ENCODE measurements at places on chromosomes 13 and 19.

DNA sequence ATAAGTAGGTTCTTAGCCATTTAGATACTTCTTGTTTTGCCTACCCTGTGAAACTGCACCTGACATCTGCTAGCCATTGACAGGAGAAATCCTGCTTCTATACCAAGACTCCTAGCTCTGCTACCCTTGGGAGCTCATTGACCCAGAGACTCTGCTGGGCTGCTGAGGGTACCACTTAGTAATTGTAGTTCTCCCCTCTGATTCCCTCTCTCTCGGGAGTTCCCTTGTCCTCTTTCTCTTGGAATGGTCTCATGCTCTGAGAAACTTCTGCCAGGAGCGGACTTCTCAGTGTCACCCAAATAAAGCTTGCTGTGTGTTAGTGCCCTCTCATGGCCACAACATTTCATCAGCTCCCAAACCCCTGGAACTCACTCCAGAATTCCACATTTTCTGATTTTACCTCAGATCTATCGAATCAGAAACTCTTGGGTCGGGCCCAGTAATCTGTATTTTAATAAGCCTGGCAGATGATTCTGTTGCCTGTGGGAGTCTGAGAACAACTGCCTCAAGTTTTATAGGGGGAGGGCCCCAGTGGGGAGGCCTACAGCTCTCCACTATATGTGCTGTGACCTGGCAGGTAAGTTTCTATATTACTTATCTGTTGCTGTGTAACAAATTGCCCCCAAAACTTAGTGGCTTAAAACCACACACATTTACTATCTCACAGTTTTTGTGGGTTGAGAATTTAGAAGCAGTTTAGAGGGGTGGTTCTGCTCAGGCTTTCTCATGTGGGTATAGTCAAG lies 221.1 kb downstream of the TDRD3 start:
- no peak for DNase-seq

GRCh38 chr13:28012896-28013295 lies 24.4 kb upstream of the URAD start:
- DNase-seq: no peak

DNA sequence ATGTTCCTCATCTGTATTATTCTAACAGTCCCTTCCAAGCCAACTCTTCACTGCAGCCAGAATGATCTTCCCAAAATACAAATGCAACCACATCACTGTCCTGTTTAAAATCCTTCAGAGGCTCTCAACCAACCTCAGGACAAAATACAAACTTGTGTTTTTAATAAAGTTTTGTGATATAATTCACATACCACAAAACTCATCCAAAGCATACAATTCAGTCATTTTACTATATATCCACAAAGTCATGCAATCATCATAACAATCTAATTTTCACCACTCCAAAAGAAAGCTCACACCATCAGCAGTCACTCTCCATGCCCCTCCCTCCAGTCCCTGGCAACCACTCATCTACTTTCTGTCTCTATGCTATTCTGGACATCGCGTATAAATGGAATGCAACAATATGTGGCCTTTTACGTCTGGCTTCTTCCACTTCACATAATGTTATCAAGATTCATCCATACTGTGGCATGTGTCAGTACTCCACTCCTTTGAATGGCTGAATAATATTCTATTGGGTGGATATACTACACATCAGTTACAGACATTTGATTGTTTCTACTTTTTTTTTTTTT lies 81.7 kb upstream of the DOCK9 start:
- DNase-seq: no peak

- DNase-seq: no peak
Measured at GRCh38 chr13:94710881-94711560, 1.3 kb downstream of the SOX21 start.

- DNase-seq: no peak
Measured at GRCh38 chr19:18297308-18297707, 15.9 kb upstream of the JUND start.

- DNase-seq: no peak
Measured at GRCh38 chr13:50152224-50152623, 137.0 kb downstream of the KCNRG start.

- no peak for DNase-seq
Measured at GRCh38 chr19:42120276-42120980, 11.8 kb downstream of the POU2F2 start.

DNA sequence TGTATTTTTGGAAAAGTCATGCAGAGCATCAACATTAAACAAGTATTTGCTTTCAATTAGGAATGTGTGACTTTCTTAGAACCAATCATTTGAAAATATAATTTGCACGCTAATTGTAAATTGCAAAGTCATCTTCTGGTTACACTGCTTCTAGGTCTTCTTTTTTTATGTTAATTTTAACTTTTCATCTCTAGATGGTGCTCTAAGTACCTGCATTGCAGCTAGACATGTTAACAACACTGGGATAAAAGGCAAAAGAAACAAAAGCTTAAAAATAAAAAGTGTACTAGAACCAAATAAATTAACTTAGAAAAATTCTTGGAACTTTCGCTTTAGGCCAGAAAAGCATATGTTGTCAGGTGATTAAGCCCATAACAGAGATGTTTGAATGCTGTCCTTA lies 2758.2 kb downstream of the PCDH9 start:
- DNase-seq: peak; percentile 9

- DNase-seq: no peak
Measured at GRCh38 chr19:33948651-33949335, 152.1 kb downstream of the KCTD15 start.

GRCh38 chr19:28701491-28701890 lies 511.5 kb downstream of the UQCRFS1 start:
- DNase-seq: peak; percentile 9

GRCh38 chr19:5138606-5139582 lies 170.0 kb downstream of the KDM4B start:
- DNase-seq: no peak

DNA sequence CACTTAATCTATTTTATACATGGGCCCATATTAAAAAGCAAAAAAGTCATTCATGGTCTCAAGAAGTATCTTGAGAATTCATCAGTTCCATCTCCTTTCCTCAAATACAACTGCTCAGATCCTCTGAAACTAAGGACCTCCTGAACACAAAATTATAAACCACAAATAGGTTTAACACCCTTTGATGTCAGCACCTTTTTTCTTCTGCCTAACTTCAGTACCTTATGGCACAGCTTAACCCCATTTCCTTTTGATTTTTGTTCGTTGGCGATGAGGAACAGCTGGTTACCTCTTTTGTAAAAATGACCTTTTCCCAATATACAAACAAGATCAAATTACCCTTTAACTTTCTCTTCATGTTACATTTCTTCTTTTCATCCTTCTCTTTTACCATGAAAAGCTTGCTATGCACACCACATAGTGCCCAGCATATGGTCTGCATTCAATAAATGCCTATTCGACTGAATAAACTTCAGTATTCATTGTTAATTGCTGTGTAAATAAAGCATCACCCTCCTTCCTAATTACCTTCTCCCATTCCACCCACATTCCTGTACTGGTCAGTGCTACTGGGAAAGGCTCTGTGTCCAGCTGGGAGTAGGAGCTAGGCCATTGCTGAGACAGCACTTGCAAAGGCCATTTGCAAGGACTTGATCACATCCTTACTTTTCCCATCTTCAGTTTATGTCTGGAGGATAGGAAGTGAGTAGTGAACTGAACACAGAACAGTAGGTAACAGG lies 317.9 kb downstream of the SHISA2 start:
- no peak for DNase-seq
